ENCODE measurements at places on chromosomes 1 and 21.

- DNase-seq: no peak
Measured at GRCh38 chr1:230519246-230519645, 93.1 kb upstream of the PGBD5 start.

DNA sequence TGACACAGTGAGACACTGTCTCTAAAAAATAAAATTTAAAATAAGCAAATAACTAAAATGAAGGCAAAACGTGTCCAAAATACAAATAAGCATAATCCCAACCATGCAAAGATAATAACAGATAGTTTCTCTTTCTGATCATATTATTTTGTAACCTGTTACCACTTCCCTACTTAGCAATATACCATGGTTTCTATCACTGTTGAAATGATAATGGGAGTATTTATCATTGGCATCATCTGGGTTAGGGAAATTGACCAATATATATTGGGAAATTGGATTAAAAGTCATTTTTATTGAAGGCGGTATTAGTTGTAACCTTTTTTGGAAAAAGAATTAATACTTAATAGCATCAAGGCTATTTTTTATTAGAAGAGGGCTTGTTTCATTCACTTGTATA is 47.0 kb downstream of the USP25 start:
- no peak for DNase-seq

DNA sequence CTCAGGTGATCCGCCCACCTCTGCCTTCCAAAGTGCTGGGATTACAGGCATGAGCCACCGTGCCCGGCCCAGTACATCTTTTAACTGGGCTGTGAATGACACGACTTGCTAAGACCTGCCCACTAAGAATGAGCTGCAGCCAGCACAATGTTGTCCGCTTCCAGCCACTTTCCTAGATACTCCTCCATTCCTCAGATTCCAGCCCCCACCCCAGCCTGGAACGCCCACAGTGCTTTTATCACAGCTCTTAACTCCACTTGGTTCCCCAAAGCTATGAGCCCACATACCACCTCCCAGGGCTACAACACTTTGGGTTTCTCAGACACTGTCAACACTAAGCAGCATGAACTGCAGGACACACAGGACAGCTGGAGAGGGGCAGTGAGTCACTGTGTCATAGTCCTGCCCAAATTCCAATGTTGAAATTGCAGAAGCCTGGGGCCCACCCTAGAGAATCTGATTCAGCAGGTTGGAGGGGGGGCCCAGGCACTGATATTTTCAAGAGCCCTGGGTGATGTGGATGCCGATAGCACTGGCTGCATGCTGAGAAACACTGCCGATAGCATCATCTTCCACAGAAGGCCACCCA is 58.0 kb downstream of the ACBD3 start:
- DNase-seq: no peak

DNA sequence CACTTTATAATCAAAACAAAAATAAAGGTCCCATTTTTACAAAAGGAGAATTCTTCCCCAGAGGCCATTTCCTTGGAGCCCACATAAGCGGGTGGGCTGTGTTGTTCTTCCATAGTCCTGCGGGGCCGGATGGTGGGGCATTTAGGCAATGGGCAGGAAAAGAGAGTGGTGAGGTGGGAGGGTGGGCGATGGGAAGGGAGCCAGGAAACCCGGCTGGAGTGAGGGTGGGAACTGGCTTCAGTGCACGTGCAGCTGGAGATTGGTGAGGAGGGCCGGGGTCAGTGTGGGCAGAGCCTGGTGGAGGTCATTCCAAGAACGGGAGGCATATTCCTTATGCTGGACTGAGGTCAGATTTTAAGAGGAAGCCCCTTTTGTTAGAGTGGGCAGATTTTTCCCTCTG is 13.6 kb downstream of the NENF start:
- DNase-seq: no peak

- DNase-seq: no peak
Measured at GRCh38 chr1:178513278-178513983, 522 bp downstream of the TEX35 start.

DNA sequence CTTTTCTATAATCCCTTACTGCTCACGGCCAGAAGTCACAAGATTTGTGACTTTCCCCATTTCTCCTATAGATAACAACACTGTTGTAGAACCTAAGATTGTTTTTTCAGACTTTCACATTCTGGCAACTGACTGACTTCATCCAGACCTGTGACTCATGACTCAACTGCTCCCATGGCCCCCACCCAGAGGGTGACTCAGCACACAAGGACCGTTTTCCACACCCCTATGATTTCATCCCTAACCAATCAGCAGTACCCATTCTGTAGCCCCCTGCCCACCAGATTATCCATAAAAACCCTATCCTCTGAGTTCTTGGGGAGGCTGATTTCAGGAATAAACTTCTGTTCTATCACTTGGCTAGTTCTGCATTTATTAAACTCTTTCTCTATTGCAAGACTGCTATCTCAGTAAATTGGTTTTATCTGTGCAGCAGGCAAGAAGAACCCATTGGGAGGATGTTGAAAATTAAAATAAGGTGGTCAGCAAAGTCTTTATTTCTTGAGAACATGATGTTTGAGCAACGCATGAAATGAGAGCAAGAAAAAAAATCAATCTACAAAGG is 79.7 kb downstream of the NGF start:
- DNase-seq: no peak

DNA sequence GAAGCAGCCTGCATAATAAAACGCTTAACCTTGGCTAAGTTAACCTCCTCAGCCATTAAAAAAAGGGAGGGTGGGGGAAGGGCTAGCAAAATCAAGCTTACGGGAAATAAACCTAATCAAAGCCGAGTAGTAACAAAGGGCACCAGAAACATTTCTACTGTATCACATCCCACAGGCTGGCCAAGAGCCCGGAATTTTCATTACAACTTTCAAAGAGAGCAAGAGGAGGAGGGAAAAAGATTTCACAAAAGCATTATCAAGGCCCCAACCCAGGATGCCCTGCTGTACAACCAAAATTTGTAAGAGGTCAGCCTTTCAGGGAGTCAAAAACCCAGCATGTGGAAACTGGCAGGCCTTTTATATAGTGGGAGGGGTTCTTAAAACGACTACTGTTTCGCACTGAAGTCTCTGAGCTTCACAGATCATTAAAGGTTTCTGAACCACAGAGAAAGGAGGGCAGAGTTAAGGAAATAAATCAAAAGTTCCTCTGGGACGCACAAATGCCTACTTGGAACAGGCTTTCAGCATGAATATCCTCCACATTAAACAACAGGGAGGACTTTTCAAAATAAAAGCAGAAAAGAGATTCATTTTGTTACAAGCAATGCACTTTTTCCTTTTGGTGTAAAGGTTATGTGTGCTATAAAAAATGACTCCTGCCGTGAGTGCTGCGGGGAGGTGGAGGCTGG is 90.4 kb downstream of the SLC45A1 start:
- no peak for DNase-seq

- DNase-seq: no peak
Measured at GRCh38 chr1:179303200-179303785, 9.7 kb downstream of the SOAT1 start.

GRCh38 chr1:56774067-56774609 is 45.1 kb downstream of the FYB2 start:
- no peak for DNase-seq

DNA sequence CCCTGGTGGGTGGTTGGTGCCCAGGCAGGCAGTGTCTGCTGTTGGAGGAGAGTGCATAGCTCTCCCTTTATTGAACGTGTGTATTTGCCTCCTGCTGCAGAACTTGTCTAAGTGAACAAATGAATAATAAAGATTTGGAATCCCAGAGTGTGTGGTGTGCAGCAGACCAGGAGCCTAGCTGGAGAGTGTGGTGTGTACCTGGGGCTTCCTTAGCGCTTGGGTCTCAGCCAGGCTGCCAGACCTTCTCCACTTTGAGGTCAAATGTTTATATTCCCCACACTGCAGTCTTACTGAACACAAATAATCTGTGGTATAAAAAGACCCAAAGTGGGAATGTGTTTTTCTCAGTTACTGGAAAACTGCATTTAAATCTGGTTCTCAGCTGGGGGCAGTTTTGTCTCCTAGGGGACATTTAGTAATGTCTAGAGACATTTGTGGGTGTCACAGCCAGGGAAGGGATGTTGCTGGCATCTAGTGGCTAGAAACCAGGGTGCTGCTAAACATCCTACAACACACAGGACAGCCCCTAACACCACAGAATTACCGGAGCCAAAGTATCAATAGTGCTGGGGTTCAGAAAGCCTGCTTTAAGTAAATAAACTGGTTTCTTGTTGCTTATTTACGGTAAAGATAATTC is 23.6 kb downstream of the SLC37A1 start:
- no peak for DNase-seq

GRCh38 chr1:1758692-1759455 is 19.4 kb downstream of the NADK start:
- no peak for DNase-seq

- DNase-seq: no peak
Measured at GRCh38 chr21:42929969-42930368, 4.5 kb upstream of the ERVH48-1 start.

- DNase-seq: no peak
Measured at GRCh38 chr1:240987928-240988327, 369.1 kb downstream of the RGS7 start.

- no peak for DNase-seq
Measured at GRCh38 chr1:38613996-38614395, 245.6 kb downstream of the RRAGC start.

GRCh38 chr1:15687446-15687845 is 3.3 kb downstream of the PLEKHM2 start:
- DNase-seq: no peak

DNA sequence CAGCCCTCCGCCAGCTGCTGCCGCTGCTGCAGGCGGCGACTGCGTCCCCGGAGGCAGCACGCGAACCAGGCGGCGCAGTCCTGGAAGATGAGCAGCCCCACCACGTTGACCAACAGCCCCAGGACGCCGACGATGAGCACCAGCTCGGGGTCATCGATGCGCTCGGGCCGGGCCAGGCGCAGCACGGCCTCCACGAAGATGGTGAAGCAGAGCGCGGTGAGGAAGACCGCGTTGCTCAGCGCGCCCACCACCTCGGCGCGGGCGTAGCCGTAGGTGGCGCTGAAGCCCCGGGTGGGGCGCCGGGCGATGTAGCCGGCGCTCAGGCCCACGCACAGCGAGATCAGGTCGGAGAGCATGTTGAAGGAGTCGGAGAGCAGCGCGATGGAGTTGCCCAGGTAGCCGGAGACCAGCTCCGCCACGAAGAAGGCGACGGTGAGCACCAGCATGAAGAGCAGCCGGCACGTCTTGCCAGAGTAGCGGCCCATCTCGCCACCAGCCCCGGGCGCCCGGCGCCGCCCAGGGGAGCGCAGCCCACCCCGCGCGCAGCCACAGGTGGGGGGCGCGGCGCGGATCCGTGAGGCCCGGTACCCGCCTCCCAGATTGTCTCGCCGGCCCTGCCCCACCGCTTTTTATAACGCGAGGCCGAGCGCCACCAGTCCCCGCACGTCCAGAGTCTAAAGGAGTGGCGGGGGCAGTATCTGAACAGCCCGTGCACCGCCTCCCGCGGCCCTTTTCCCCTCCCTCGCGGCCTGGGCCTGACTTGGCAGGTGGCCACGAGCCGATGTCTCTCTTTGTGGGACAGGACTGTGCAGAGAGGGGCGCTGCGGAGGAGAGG is at the start of gene SLC30A10:
Gene SLC30A10, minus strand, starts transcription at position 602 of the 835 bp plus-strand sequence. Its CDS starts 117 bp downstream, at position 485.
- DNase-seq: no peak

DNA sequence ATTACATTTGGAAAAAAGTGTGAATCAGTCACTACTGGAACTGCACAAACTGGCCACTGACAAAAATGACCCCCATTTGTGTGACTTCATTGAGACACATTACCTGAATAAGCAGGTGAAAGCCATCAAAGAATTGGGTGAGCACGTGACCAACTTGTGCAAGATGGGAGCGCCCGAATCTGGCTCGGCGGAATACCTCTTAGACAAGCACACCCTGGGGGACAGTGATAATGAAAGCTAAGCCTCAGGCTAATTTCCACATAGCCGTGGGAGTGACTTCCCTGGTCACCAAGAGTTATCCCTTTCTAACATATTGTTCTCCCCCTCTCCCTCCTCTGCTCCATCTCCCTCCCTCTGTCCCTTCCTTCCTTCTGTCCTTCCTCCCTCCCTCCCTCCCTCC is 47.7 kb upstream of the RHOU start:
- DNase-seq: no peak

DNA sequence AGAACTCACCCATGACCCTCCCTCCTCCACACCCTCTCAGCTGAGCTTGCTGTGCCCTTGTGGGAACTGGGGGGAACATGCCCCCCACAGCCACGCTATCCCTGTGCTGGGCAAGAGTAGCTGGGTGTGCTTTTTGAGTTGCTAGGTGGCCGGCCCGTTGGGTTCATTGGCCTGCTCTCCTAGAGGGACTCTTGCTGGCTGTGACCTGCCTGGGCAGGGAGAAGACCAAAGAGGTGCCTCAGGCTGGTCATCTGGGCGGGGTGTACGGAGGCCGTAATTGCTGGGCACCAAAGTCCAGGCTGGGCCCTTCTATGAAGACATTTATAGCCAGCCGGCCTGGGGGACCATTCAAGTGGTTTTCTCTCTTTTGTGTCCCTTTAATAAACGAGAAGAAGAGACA is 138.3 kb upstream of the ZBTB40 start:
- DNase-seq: no peak
